ENCODE measurements at places on chromosomes 2 and 18. TPM values are rescaled to one million over a fixed set of nuclear protein-coding genes. Genes with fewer than 3 reads are reported as not detected.

Gene LYPD6B
- total RNA-seq, result 1.9 TPM

Gene CD28
- not detected for total RNA-seq

Gene C1GALT1C1L
- not detected for total RNA-seq

Gene B4GALT6
- total RNA-seq, result 1.4 TPM

Gene IGFBP2
- 183 TPM for total RNA-seq

Gene THOC1
- total RNA-seq, result 43.5 TPM
